Ecto neural progenitor cell (in vitro differentiated cells): ENCODE measurements at places on chromosomes 2 and 18.

GRCh38 chr2:112343827-112344585, 68.6 kb downstream of the ZC3H6 start:
- no peak for DNase-seq

DNA sequence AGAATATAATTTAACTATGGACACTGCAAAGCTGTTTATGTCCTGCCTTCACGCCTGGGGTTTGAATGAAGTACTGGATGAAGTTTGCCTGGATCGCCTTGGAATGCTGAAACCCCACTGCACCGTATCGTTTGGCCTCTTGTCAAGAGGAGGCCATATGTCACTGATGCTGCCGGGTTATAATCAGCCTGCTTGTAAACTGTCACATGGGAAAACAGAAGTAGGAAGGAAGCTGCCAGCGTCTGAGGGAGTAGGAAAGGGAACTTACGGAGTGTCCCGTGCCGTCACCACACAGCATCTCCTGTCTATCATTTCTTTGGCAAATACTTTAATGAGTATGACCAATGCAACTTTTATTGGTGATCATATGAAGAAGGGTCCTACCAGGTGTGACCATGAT, 105.8 kb downstream of the WDR7 start:
- no peak for DNase-seq

GRCh38 chr2:215140166-215140707, 1.8 kb upstream of the ABCA12 start:
- no peak for DNase-seq

GRCh38 chr2:102826904-102827303, 65.1 kb downstream of the TMEM182 start:
- DNase-seq = no peak

- DNase-seq = no peak
Observed at GRCh38 chr2:149702571-149702970, 115.0 kb upstream of the MMADHC start.

DNA sequence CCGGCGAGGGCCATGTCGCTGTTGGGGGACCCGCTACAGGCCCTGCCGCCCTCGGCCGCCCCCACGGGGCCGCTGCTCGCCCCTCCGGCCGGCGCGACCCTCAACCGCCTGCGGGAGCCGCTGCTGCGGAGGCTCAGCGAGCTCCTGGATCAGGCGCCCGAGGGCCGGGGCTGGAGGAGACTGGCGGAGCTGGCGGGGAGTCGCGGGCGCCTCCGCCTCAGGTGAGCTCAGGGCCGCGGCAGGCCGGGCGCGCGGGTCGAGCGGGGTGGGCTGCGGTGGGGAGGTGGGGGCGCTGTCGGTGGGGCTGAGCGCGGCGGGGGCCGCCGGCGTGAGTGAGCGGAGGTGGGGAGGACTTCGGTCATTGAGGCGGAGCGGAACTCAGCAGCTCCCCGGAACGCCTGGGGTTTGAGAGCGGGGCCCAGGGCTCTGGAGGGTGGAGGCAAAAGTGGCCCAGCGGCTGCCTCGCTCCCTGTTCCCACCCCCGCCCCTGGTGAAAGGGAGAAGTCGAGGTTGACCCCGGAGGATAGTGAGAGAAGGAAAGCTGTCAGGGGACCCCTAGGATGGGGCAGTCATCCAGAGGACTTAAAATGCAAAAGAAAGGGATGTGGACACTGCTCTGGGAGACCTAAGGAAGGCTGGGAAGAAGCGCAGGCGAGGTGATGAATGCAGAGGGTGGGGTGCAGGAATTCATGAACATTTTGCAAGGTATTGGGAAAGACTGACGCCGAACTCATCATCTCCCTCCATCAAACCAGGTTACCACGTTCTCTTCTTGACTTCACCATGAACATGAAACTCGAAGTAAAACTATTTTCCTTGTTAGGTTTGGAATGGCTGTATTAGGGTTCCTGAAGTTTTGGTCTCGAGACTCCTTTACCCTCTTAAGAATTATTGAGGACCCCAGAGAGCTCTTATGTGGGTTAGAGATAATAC, 633 bp downstream of the MALT1 start:
- no peak for DNase-seq

DNA sequence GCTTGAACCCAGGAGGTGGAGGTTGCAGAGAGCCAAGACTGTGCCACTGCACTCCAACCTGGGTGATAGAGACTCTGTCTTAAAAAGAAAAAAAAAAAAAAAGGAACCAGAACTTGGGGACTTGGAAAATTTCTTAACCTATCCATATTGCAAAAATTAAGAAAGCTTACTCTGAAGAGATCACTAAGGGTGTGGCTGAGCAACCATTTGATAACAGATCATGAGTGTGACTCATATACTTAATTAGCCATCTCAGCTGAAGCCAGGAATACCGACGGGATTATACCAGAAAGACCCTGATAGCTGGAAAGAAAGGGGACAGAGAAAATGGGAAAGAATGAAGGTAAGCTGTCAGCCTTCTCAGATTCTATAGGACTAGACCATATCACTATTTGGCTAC, 7.1 kb upstream of the ADD2 start:
- no peak for DNase-seq

- DNase-seq = no peak
Observed at GRCh38 chr18:35022426-35023001, 18.7 kb upstream of the MAPRE2 start.

- DNase-seq = no peak
Observed at GRCh38 chr2:123045713-123046112, 979.4 kb upstream of the CNTNAP5 start.

GRCh38 chr2:125070726-125071505, 1045.8 kb downstream of the CNTNAP5 start:
- DNase-seq = no peak

DNA sequence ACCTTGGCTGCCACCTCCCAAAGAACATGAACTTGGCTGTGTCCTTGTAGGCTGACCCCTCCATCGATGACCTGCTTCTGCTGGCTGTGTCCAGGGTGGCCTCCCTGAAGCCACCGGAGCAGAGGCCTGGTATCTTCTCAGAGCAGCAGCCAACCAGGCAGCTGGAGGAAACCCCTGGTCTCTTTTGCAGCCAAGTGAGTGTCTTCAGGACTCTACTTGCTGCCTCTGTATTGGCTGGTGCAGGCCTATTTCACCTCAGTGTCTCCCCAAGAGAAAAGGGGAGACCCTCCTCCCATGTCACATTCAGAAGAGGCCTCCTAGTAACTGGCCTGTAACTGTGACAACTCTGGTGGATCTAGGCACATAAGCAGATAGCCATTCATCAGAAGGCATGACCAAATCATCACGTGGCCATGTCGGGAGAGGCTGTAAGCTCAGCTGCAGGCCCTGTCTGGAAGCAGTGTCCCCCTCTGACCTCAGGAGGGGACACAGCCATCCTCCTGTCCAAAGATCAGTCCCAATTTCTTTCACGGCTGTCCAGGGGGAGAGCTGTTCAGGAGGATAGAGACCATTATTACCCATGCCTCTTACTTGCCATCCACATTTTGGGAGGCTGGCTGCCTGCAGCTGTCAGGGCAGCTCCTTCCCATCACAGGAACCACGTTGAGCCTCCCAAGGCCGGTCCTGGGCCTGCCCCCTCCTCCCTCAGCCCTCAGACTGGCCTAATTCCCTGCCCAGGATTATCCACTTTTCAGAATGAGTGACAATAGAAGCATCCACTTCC, 20.9 kb upstream of the ROCK2 start:
- DNase-seq = peak; percentile 78

DNA sequence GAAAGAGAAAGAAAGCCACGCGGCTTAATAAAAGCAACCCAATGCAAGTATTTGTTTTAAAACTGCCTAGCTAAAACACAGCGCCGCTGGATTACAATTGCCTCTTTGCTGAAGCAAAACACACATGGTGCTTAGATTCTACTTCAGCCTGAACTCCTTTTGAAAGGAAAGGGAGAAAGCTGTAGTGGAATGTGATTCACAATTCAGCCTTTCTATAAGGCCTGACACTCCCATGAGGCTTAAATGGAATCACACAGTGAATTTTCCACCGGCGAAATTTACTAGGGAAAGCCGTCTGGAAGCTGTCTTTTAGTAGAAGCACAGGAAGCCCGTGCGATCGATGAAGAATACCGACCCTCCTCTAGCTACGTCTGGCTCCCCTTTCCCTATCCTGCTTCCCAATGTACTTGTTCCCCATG, 348.0 kb downstream of the DLGAP1 start:
- DNase-seq = no peak

GRCh38 chr2:240831594-240832204, 11.7 kb upstream of the KIF1A start:
- DNase-seq = peak; percentile 74

- no peak for DNase-seq
Observed at GRCh38 chr18:63104868-63105267, 214.7 kb downstream of the BCL2 start.

DNA sequence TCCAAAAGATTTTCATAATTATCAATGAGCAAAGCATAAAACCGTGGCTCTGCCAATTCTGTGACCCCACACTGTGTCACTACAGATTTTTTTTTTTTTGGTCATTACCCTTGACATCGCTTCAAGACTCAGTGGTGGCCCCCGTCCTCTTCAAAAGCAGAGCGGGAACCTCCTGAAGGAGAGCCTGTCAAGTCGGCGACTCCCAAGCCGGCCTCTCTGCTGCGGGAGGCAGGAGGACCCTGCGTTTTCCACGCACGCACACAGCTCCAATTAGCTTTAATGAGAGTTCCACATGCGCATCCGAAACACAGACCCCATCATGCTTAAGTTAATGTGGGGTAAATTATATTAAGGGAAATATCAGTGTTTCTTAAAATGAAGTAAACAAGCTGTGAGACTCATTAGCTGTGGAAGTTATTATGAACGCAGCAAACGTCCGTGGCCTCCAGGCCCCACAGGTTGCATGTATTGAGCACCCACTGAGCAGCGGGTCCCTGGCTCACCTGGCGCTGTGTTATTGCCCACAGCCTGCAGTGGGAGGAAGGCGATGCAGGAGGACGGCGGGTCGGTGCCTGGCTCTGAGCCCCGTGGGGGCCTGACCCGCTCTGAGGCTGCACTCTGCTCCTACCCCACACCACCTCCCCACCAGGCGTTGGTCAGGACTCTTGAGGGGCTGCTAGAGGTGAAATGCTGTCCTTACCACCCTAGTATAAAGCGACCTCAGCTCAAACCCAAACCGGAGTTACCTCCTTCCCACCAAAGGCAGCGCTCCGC, 181.0 kb upstream of the SALL3 start:
- DNase-seq = no peak

DNA sequence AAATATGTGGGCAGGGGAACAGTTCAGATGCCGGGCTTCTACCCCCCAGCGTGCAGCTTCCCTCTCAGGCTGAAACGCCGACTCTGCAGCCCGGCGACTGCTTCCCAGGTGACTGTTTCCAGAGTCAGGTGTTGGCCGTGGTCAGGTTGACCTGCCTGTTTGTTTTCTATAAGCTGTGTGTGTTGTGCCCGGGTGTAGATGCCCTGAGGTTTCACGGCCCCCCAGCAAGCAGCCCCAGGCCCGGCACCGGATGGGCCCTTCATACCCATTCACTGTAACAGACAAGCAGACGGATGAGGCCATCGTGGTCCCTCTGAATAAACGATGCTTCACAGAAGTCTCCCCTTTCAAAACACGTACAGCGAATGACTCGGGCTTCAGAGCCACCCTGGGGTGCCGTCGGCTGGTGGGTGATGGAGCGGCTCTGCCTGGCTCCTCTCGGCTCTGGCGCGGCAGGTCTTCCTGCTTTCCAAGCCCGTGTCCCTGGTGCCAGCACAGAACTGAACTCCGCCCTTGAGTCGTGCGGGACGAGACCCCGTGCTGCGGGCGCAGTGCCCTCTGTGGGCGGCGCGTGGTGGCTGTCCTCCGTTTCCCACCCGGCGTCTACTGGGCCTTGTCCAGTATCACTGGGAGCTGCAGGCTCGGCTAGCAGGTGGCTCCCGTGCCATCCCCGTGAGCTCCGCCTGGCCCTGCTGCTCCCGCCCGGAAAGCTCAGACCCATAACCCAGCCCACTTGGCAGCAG, 15.0 kb upstream of the KCNG2 start:
- DNase-seq = no peak

DNA sequence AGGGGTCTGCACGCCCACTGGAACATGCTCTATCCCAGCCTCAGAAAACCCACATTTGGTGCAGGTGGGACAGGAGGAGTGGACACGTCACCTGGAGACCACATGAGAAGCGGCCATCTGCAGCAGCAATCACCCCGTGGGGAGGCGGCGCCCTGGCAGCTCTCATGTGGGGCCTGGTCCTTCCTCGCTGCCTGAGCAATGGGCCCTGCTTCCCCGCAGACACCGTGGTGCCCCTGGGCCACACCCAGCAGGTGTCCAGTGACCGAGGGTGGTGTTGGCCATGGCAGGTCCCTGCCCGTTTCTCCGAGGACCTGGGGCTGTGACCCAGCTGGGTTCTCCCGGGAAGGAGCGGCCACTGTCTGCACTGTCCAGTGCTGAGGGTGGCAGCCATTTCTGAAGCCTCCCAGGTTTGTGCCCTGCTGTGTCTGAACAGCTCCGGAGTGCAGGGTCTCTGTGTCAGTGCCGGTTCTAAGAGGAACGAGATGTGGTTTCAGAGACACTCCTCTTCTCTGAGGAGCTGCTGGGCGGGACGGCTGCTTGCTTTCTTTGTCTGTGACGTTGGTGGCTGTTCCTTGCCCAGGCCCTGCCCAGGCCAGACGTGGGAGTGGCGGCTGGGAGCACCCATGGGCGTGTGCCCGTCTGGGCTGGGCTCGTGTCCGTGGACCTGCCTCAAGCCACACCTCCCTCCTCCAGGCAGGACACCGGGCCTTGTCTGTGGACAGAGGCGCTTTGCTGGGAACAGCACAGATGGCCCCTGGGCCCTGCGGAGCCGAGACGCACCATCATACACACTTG, 44.8 kb downstream of the NFATC1 start:
- DNase-seq = no peak

GRCh38 chr2:62540408-62541168, 34.6 kb upstream of the TMEM17 start:
- DNase-seq = no peak

DNA sequence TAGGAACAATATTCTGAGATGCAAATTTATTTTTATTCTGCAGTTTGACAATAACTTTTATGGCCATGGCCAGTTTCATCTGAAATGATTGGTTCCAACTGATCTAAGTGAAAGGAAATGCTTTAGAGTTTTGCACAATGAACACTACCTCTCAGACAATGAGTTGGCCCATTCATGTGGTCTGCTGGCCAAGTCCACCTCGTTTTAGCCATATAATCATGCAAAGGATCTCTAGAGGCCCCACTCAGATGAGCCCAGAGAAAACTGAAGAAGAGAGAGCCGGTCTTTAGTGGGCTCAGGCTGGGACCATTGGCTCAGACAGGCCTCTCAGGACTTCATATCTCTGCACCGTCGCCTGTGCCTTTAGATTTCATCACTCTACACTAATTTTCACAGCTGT, 254.7 kb downstream of the MREG start:
- no peak for DNase-seq

GRCh38 chr2:83826577-83826976, 632.5 kb downstream of the SUCLG1 start:
- no peak for DNase-seq

- DNase-seq = peak; percentile 60
Observed at GRCh38 chr2:149597668-149598326, 10.2 kb upstream of the MMADHC start.
